ENCODE measurements at places on chromosomes 16 and 17.

DNA sequence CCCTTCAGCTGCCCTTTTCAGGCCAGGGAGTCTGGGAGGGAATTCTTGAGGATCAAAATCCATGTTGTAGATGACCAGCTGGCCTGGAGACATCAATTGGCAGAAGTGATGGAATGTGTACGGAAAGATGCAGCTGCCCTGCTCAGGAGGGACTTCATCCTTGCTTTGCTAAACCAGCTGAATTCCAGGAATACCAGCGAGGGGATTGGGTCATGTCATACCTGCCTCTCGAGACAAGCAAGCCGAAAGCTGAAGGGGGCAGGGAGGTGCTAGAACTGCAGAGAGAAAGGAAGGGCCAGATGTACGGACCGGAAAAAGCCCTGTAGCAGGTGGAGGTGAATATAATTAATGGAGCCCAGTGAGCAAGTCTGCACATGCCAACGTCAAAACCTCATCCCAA is 25.6 kb upstream of the NTN1 start:
- ATAC-seq = no peak

- peak; percentile 52 for ATAC-seq
Measured at GRCh38 chr16:89210165-89210903, 7.2 kb upstream of the ZNF778 start.

DNA sequence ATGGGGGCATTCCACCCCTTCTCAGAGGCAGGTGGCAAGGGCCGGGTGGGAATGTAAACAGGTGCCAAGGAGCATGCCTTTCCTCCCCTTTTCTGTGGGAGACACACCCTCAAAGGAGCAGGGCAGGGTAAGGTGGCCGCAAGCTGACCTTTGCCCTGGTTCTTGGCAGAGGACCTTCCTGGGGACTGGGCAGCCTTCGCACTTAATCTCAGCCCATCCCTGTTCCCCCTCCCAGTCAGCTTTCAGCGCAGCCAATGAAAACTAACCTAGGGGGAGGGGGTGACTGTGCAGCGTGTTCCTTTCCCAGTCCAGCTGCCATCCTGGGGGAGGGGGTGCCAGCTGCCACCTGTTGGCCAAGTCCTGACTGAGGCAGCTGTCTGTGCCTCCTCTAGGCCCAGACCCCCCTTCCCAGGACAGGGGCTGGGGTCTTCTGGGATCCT is 2.8 kb downstream of the TRAF4 start:
- ATAC-seq = no peak

DNA sequence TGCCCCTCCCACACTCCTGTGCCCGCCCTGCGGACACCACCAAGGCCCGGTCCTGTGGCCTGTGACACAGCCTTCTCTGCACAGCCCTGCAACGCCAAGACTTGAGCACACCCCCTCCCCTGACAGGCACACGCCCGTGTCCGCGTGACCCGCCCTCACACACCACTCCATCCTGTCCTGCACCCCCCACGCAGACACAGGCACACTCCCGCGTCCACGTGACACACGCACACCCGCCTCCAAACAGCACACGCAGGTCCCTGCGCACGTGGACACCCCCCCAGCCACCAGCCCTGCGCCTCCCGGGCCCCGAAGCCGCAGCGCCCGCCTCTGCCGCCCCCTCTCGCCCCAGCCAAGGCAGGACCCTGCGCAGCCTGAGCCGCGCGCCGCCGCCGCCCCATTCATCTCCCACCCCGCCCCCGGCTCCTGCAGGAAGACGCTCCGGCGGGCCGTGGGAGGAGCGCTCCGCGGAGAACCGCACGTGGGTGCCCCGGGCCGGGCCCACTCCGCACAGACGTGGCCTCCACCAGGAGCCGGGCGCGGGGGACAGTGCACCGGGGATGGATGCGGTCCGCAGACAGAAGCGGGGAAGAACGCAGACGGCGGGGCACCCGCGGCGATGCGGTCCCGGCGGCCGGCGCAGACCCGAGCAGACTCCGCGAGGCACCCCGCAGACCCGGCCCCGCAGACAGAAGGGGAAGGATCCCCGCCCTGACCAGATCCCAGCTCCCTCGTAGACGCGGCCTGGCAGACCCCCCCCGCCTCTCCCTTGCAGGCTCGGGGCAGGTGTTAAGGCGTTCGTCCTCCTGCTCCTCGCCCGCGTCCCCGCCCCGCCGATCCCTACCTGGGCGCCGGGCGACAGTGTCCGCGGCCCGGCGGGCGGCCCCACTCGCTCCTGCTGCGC is 506 bp downstream of the CAMKK1 start:
- peak; percentile 22 for ATAC-seq

- ATAC-seq = no peak
Measured at GRCh38 chr16:48790151-48790550, 180.2 kb upstream of the N4BP1 start.

DNA sequence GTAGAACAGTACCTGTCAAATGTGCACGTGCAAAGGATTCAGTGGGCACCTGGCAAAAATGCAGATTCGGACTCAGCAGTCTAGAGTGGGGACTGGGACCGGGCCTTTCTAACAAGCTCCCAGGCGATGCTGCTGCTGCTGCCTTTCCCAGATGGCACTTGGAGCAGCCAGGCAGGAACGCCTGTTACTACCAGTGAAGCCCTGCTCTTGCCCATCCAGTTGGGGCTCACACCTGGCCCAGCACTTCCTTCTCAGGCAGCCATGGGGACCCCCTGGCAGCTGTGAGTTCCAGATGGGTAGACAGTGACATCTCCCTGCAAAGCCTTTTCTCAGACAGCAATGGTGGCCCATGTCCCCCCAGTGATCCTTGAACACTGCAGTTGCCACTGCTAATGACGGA is 30.4 kb downstream of the KDM8 start:
- ATAC-seq = no peak

DNA sequence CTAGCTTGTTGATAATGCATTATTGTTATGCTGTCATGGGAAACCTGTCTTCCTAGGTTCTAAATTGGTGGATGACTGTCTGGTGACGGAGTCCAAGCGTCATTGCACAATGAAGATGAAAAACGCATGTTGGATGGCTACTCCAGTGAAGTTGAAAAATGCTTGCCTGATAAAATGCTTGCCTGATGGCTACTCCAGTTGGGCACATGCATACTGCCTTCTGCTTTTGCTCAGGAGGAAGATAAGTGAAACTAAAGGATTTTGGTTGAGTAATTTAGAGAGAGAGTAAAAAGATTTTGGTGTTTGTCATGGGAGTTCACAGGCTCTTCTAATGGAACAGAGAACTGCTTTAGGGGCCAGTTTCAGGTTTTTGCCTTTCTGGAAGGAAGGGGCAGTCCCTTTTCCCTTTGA is 118.6 kb downstream of the PRKCA start:
- ATAC-seq = peak; percentile 59

DNA sequence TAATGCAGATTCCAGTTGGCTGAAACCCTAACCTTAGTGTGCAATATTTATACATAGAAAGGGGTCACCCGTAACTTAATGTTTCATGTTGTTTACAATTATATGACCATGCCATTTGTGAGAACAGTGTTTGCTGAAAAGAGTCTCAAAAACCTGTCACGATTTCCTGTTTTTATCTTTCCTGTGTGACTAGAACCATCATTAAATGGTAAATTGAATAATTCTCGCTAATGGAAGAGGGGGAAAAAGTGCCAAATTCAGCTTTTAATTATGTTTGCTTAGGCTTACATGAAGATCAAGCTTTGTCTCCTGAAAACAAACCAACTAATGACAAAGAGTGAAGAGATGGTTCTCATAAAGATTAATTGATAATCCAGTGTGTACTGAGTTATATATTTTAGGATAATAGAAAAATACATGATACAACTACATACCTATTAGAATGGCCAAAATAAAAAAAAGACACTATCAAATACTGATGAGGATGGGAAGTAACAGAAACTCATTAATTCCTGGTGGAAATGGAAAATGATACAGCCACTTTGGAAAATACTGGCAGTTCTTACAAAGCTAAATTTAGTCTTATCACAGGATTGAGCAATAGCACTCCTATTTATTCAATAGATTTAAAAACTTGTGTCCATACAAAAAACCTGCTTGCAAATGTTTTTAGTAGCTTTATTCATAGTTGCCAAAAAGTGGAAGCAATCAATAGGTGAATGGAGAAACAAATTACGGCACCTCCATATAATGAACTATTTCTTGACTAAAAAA is 141.7 kb downstream of the CDK5R1 start:
- ATAC-seq = no peak

GRCh38 chr17:43892647-43892952 is 14.7 kb downstream of the MPP2 start:
- no peak for ATAC-seq

DNA sequence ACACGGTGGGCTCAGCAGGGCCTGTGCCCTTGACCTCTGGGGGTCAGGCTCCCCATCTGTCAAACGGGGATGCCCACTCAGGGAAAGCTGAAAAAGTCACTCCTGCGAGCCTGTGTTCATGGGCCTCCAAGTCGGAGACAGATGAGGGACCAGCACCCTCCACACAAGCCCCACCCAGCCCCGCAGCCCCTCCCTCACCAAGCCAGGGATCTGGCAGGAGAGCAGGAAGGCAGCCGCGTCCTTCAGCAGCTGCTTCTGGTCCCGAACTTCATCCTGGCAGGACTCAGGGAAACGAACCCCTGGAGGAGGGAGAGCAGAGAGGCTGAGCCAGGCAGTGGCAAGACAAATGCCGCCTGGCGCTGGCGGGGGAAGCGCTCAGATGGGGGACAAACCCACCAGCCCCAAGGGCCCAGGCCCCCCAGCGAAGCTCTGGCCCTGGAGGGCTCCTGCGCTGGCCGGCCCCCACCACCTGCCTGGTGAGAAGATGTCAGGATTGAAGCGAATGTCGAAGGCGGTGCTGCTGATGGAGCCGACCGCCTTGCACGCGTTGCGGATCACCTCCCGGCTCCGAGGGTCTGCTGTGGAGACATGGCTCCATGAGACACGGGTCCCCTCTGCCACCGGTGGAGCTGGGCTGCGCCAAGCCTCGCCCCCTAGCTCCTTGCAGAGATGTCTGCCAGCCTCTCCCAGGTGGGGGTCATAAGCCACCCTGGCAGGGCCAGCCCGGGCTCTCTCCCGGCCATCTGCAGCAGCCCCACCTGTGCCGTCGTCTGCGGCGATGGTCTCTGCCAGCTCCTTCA is 15.4 kb downstream of the CLUH start:
- ATAC-seq = no peak

GRCh38 chr17:33302394-33302793 is 9.3 kb upstream of the ASIC2 start:
- no peak for ATAC-seq

- no peak for ATAC-seq
Measured at GRCh38 chr16:3051009-3051408, 4.6 kb downstream of the MMP25 start.

GRCh38 chr17:57585341-57586195 is 159.5 kb downstream of the CCDC182 start:
- ATAC-seq = peak; percentile 46

DNA sequence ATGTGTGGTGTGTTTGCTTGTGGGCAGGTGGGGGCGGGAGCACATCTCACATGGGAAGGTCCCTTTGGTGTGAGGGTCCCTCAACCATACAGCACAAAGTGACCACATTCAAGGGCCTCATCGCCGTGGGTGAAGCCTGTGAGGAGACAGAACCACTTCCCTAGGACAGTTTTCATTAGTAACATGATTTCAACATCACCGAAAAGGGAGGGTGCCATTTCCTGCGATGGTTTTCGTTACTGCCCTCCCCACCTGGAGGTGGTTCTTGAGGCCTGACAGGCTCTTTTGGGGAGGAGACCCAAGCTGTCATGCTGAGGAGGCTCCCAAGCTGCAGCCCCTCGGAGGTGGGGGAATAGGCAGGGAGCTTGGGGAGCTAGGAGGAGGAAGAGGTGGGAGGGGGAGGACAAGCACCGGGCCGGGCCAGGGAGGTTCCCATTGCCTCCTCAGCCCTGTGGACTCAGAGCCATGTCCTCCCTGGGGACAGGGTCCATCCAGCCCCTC is 9.5 kb downstream of the CD300LB start:
- ATAC-seq = no peak

DNA sequence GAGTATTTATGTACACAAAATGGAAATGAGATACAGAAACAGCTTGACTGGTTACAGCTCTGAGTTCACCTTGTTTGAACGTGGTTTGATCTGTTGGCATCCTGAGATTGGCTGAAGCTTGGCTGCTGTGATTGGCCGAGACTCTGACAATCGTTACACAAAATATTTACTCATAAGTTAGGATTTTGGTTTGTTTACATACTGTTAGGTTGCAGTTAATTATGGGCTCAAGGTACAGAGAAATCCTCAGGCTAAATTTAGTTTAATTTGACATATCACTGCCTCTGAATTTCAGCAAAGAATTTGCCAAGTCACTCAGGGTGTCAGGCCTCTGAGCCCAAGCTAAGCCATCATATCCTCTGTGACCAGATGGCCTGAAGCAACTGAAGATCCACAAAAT is 227.3 kb downstream of the COPRS start:
- no peak for ATAC-seq

GRCh38 chr17:50768346-50768761 is 1.0 kb upstream of the ANKRD40CL start:
- no peak for ATAC-seq

DNA sequence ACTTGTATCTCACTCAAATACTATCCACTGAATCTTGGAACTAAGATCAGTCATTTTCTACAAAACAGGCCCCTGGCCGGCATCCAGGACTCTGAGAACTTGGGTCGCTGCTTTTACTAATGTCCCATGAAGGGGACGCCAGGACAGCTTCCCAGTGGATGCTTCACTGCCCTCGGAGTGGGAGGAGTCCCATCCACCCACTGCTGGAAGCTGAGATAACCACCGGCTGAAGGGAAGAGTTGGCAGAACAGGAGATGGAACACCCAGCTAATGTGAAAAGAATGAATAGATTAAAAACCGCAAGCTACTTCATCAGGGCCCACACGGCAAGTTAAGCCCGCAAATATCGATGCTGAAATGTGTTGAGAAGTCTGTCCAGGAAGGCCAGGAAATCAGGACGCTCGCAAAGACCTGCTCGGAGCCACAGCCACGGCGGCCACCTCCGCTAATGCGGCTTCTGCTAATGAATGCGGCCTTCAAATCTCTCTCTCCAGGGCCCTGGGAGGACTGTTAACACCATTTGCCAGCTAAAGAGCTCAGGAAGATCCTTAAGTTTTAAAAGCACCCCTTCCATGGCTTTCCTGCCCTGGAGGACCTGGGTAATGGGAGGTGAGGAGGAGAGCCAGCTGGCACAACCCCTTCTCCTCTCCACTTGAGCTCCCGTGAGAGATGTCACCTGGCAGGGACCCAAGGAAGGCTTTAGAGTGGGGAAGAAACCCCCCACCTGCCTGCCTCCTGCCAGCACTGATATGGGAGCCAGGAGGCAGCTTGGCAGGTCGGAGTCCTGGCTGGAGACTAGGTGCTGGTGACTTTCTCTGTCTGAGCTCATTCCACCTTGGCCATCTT is 226.6 kb upstream of the RPL38 start:
- ATAC-seq = no peak

- ATAC-seq = no peak
Measured at GRCh38 chr17:70961341-70961740, 792.0 kb downstream of the KCNJ2 start.

GRCh38 chr16:24645739-24646645 is 83.5 kb upstream of the TNRC6A start:
- ATAC-seq = peak; percentile 96

GRCh38 chr17:4116516-4116915 is 26.3 kb downstream of the ZZEF1 start:
- no peak for ATAC-seq

DNA sequence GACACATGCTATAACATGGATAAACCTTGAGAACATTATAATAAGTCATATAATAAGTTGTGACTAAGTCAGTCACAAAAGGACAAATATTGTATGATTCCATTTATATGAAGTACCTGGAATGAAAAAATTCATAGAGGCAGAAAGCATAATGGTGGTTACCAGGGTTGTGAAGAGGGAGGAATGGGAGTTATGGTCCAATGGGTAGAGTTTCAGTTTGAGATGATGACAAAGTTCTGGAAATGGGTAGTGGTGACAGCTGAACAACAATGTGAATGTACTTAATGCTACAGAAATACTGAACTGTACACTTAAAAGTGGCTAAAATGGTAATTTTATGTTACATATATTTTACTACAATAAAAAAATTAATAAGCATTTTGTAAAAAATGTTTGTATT is 49.7 kb downstream of the MYO1D start:
- ATAC-seq = no peak
